ENCODE measurements at places on chromosomes 6 and 20.

GRCh38 chr20:53258741-53259140, 286.6 kb downstream of the TSHZ2 start:
- no peak for DNase-seq

GRCh38 chr6:45644720-45645119, 267.0 kb upstream of the SUPT3H start:
- no peak for DNase-seq

DNA sequence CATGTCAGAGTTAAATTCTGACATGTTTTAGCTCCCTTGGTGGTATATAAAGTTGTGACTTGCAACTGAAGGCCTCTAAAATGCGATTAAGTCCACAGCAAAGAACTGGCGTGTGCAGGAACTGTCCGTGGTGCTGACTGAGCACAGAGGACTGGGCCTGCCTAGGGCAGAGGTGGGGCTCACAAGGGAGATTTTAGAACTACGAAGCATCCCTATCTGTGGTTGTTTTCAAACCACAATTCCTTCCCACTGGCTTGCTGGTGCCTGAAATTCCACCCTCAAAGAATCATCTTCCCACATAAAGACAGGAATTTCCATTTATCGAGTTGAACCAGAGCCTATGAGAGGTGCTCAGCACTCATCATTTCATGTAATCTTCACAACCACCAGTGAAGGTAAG, 30.1 kb downstream of the RIMS4 start:
- DNase-seq: peak; percentile 15

DNA sequence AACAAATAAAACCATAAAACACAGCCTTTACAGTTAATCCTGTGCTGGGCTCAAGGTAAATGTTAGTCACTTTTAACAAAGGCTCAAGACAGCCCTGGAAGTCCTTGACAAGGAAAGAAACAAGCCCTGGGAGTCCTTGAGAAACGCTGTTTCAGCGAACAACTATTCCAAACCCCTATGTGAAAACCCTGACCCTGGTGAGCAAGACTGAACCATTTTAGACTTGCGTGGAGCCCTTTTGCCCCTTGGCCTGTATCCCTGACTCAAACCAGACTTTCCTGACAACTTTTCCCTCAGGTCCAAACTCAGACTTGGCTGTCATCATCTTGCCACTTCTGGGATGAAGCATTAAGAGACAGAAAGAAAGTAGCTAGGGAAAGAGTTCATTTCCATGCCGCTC, 180.4 kb downstream of the AIG1 start:
- no peak for DNase-seq

DNA sequence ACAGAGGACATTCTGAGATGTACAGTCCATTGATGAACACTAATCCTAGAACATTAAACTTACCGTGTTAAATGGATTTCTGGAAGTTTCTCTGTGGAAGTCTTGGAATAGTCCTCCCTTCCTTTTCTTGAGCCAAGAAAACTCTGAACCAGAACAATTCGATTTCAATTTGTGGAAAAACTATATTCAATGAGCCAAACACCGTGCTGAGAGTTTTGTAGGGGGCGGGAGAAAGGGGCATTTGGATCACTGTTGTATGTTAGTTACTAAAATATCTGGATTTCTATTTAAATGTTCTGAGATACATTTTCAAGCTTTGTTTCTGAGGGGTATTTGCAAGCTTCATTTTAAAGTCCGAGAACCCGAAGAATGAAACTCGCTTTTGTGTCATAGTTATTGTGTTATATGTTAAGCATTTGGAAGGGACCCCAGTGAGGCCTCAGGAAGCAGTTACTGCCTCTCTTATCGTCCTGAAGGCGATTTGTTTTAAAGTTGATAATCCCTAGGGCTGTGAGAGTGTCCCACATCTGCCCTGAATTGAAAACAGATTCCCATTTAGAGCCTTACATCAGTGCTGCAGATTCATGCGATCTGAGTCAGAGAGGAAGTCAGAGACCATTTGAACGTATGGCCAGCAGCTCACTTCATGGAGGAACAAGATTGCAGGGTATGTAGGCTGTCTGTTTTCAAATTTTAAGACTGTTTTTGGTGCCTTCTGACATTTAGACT, 70.8 kb upstream of the SASH1 start:
- DNase-seq: no peak

GRCh38 chr20:11895861-11896387, 21.8 kb upstream of the BTBD3 start:
- no peak for DNase-seq

DNA sequence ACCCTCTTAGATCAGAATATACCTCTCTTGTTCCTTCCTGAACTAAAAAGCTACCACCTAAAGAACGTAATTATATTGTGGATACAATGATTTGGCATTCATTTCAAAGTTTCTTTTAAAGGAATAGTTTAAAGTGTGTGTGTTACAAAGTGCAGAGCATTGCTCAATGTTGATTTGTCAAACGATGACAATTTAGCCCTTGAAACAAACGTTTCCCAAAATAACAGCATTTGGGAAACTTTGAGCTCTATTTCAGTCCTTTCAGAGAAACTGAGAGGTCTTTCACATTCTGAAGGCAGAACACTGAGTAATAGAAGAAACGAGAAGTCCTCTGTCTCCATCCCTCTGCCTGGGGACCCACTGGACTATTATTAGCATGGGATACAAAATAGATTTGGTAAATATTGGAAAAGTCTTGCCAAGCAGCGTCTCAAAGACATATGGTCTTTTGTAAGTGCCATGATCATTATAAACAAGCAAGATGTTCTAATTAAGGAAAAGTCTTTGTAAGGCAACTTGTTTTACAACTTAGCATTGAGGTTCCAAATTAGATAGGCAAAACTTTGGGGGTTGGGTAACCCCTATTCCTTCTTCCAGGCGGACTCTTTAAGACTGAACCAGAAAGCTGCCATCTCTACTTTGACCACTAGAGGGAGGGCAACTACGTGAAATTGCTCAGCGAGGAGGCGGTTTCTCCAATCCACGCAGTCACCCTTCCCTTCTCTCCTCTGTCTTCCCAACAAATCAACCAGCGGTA, 208.8 kb downstream of the RNF144B start:
- DNase-seq: no peak

GRCh38 chr20:56348746-56349145, 10.0 kb upstream of the FAM210B start:
- no peak for DNase-seq

DNA sequence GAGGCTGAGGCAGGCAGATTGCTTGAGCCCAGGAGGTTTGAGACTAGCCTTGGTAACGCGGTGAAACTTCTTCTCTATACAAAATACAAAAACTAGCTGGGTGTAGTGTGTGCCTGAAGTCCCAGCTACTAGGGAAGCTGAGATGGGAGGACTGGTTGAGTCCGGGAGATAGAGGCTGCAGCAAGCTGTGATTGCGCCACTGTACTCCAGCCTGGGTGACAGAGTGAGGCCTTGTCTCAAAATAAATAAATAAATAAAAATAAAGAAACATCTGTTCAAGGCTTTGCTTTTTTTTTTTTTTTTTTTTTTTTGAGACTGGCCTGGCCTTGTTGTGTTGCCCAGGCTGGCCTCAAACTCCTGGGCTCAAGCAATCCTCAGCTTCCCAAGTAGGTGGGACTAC, 23.7 kb upstream of the SLC23A2 start:
- DNase-seq: no peak

- DNase-seq: no peak
These were observed 266.2 kb upstream of the ADGRB3 start for GRCh38 chr6:68368845-68369244.

GRCh38 chr6:71268735-71269437, 19.7 kb upstream of the OGFRL1 start:
- no peak for DNase-seq

DNA sequence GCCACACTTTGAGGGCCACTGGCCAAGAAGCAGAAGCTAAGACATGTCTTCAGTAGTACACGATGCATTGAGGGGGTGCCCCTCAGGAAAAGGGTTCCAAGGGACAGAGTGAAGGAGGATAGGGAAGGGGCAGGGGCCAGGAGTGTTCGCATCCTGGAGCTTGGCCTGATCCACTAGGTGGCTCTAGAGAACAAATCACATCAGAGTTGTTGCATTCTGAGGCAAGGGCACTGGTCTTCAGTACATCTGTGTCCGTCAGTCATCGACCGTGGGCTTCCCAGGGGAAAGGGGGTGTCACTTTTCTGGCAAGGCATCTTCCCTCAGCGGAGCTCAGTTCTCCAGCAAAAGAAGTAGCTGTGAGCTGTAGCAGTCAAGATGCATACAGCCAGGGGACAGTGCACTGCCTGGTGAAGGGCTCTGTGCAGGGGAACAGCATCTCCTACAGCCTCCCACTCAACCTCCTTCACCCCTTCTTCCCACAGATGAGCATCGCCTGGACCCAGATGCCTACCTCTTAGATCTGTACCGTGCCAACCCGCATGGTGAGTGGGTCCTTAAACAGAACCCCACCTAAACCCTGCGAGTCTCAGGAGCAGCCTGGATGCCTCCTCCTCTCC, 47.8 kb downstream of the ARHGAP40 start:
- no peak for DNase-seq

GRCh38 chr6:149284904-149285303, 32.6 kb upstream of the TAB2 start:
- DNase-seq: no peak

GRCh38 chr6:28635547-28636158, 110.0 kb downstream of the GPX5 start:
- DNase-seq: no peak

DNA sequence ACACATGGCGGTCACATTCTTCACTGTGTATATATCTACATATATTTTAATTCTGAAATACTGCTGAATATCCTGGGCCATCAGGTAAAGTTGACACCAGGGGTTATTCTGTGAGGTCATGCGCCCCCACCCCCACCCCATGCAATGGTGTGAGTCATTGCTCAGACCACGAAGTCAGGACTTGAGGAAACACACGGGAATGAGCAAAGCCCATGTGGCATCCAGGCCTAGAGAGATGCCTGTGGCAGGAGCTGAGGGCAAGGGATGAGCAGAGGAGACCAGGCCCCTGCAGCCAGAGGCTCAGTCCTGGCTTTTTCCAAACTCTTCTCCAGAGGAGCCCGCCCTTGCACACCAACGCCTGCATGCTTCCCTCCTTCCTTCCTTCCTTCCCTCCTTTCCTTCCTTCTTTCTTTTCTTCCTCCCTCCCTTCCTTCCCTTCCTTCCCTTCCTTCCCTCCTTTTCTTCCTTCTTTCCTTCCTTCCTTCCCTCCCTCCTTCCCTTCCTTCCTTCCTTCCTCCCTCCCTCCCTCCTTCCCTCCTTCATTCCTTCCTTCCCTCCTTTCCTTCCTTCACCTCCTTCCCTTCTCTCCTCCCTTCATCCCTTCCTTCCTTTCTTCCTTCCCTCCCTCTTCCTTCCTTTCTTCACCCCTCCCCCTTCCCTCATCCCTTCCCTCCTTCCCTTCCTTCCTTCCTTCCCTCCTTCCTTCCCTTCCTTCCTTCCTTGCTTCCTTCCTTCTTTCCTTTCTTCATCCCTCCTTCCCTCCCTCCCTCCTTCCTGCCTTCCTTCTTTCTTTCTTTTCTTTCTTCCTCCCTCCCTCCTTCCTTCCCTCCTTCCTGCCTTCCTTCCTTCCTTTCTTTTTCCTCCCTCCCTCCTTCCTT, 72.0 kb upstream of the INSM1 start:
- no peak for DNase-seq

DNA sequence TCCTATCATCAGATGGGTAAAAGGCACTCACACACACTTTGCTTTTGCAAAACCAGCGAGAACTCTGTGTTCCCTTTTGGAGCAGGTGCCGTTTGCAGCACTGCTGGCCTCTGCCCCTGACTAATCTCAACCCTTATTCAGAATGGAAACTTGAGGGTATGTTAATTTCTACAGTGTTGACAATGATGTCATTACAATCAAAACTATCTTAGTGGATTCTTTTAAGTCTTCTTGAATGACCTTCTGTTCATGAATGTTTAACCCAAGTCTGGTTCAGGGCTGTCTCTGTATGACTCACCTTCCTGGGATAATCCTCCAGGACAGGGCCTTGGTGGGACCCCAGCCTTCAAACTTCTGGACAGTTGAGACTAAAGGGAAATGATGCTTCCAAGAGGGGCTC, 197.9 kb downstream of the CDH4 start:
- no peak for DNase-seq

GRCh38 chr20:50508171-50508755, 1.9 kb upstream of the PTPN1 start:
- no peak for DNase-seq

GRCh38 chr6:99187429-99187828, 162.0 kb downstream of the FAXC start:
- DNase-seq: no peak

GRCh38 chr6:170022827-170023619, 267.9 kb downstream of the DLL1 start:
- no peak for DNase-seq

GRCh38 chr6:161152907-161153662, 120.8 kb downstream of the AGPAT4 start:
- no peak for DNase-seq

GRCh38 chr20:23366384-23366783, 4.4 kb downstream of the GZF1 start:
- no peak for DNase-seq

- no peak for DNase-seq
These were observed 76.0 kb upstream of the ADTRP start for GRCh38 chr6:11854408-11855165.

- peak; percentile 37 for DNase-seq
These were observed 83.5 kb downstream of the TRERF1 start for GRCh38 chr6:42368181-42368580.

- no peak for DNase-seq
These were observed 52.1 kb downstream of the PTPN1 start for GRCh38 chr20:50562262-50562701.

DNA sequence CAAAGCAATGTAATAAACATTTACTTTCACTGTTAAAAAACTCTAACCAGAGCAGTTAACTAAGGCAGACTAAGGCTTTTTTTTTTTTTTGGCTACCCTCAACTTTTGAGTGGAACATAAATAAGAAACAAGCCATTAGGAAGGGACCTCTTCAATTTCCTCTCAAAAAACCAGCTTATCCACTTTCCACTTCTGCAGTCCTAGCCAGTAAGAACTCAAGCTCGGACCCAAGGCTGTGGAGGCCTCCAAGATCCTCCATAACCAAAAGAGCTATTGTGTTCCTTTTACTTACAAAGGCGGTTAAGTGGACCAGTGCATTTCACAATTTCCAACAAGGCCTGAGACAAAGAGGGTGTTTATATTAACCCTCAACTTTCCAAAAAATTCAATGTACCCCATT, 5.3 kb downstream of the KCNK5 start:
- no peak for DNase-seq

- no peak for DNase-seq
These were observed 164.8 kb downstream of the QKI start for GRCh38 chr6:163579111-163579879.

- DNase-seq: no peak
These were observed 41.9 kb upstream of the NOL4L start for GRCh38 chr20:32626859-32627636.

- no peak for DNase-seq
These were observed 27.3 kb downstream of the RNF182 start for GRCh38 chr6:13952101-13952500.

GRCh38 chr6:138862456-138862855, 66.6 kb downstream of the ECT2L start:
- no peak for DNase-seq

All from activated T-helper 2 cell treated with anti-CD3 and anti-CD28 coated beads, Interferon-gamma antibody, Interleukin-2, Interleukin-4, amounts not matched to agents 10 μg/mL and 5 μg/mL and 100 μg/mL, durations not matched to agents 14 hours and 24 hours and 36 hours (primary cell).